ENCODE measurements at places on chromosomes 12 and 14.
A peak's percentile ranks its signal among the peaks of the same experiment; 100 is the strongest.

- no peak for DNase-seq
Measured at GRCh38 chr14:90132821-90133570, 71.2 kb downstream of the KCNK13 start.

- DNase-seq, result peak; percentile 26
Measured at GRCh38 chr14:85528080-85528896, 1.7 kb upstream of the FLRT2 start.

DNA sequence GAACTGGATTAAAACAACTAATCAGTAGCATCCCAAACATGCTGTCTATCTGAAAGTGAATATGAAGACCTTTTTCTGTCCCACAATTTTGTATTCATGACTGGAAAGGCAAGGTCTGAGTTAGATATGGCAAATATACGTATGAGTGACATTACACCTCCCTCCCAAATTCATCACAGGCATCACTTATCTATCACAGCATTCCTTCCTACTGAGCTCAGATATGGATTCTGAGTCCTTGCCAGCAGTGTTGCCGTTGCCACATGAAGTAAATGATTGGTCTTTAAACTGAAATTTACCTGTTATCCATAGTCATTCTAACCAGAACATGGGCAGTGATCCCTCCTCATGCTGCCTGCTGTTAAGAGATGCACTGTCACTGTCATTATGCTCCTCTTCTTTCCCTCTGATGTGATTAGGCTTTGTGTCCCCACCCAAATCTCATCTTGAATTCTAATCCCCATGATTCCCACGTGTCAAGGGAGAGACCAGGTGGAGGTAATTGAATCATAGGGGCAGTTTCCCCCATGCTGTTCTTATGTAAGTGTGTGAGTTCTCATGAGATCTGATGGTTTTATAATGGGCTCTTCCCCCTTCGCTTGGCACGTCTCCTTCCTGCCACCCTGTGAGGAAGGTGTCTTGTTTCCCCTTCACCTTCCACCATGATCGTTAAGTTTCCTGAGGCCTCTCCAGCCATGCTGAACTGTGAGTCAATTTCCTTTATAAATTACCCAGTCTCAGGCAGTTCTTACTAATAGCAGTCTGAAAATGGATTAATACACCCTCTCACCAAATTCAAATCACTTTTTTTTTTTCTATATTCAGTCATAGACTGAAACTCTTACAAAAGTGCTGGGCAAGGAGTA lies 288.4 kb downstream of the NUAK1 start:
- DNase-seq, result no peak

DNA sequence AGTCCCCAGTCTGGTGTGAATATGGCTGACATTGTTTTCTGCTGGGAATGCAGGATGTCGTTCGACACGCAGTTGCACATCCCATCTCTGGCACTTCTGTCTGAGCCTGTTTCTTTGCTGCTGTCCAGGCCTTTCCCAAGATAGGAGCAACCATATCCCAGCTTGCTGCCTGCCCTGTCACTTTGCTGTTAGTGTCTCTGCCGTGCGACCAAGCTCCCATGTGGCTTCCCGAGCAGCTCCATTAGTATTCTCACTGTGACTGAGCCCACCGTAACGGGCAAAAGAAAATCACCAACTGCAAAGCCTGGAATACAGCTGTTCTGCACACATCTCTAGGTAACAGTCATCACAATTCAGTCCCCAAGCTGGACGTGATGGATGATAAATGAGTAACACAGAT lies 66.0 kb upstream of the CPSF6 start:
- peak; percentile 22 for DNase-seq

GRCh38 chr12:75483431-75483830 lies 2.9 kb downstream of the GLIPR1 start:
- no peak for DNase-seq

GRCh38 chr14:33634631-33635030 lies 316.2 kb downstream of the EGLN3 start:
- no peak for DNase-seq

DNA sequence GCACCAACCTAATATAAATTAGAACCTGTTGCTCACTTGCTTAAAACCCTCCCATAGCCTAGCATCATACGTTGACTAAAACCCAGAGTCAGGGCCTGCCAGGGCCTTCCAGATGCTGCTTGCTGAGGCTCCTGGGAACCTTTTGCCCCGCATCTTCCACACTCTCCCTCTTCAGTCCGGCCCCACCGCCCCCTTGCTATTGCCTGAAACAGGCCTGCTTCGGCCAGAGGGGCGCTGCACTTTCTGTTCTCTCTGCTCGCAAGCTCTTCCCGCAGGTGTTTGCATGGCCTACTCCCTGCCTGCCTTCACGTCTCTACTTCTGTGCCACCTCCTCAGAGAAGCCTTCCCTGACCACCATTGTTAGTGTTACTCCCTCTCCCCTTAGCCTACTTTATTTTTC lies 13.7 kb upstream of the TCTN2 start:
- DNase-seq, result no peak

GRCh38 chr12:9273276-9273675 lies 65.1 kb upstream of the PZP start:
- DNase-seq, result no peak

- DNase-seq, result peak; percentile 34
Measured at GRCh38 chr12:54439521-54440255, 20.6 kb upstream of the ITGA5 start.

DNA sequence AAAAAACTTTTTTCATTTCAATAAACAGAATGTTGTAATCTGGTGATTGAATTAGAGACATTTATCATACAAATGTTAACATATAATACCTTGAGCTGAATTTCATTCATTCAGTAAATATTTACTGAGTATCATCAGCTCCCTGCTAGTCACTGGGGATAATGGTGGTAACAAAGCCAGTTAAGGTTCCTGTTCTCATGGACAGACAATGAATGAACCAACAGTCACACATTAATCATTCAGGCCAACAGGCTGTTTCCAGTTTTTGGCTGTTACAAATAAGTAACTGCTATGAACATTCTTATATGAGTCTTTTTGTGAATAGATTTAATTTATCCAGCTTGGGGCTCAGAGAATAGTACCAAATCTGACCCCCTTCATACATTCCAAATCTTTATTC lies 13.5 kb downstream of the EXD2 start:
- DNase-seq, result no peak

GRCh38 chr12:105083031-105083430 lies 1.2 kb downstream of the ALDH1L2 start:
- DNase-seq, result no peak

DNA sequence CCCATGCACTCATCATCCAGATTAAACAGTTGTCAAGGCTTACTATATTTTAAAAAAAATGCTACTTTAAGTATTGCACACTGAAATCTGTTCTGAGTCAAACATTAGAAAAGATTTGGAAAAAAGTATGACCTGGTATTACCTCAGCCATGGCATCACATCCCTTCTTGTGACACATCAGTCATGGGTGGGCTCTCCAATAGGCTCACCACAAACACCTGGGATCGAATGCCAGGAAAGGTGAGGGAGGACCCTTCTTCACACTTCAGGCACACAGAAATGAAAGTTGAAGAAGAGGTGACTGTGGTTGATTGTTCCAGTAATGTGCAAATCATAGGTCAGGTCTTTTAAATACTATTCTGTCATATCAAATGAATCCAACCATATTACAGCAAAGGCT lies 36.6 kb upstream of the GZMB start:
- DNase-seq, result no peak

DNA sequence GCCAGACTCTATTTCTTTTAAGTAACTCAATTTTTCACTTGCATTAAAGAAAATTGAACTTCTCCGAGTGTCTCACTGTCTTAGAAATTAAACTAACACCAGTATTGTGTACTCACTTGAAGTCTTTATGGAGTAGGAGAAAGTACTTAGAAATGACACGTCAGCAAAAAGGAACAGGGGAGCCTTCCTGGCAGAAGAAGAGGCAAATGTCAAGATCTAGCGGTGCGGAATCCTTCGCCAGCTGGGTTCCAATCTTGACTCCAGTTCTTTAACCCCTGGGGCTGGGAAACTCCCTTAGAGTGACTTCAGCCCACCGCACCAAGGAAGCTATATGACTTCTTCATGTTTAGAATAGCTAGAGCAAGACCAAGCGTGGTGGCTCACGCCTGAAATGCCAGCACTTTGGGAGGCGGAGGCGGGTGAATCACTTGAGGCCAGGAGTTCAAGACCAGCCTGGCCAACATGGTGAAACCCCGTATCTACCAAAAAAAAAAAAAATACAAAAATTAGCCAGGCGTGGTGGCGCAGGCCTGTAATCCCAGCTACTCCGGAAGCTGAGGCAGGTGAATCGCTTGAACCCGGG lies 34.4 kb downstream of the WBP11 start:
- DNase-seq, result no peak

DNA sequence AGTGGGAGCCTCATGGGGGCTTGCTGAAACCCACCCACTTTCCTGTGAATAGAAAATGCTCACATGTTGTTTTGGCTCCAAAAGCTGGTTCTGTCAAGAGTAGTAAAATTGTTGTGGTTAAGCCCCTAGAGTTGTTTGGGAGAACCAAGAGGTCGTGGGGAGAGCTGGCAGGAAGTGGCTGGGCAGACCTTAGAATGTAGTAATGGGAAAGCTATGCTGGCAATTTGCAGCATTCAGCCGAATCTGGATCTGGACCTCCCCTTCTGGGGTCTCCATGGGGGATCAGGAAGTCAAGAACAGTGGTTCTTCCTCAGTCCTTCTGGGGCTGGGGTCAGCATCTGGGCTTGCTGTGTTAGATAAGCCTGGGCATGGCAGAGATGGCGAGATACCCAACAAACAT lies 150.6 kb upstream of the TBX3 start:
- no peak for DNase-seq

- peak; percentile 28 for DNase-seq
Measured at GRCh38 chr12:53593707-53594106, 32.5 kb downstream of the ATF7 start.

GRCh38 chr12:104671409-104672095 lies 214.8 kb downstream of the CHST11 start:
- peak; percentile 45 for DNase-seq

DNA sequence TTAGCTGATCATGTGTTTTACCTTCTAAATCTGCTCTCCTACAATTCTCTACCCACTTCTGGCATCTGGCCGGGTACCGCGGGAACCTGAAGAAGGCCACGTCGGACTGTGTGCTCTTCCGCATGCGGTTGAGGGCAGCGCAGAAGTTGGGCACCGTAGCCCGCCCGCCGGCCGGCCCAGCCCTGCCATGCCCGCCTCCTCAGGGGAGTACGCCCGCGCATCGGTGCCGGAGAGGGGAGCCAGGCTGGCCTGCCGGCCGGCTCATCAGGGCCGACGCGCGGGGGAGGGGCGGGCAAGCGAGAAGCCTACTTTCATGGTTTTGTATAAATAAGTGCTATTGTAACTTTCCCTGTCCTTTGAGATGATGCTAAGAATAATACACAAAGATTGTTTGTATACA lies 19.9 kb upstream of the ADAMTS20 start:
- DNase-seq, result no peak

- no peak for DNase-seq
Measured at GRCh38 chr14:51933191-51933590, 56.2 kb upstream of the RTRAF start.

- DNase-seq, result no peak
Measured at GRCh38 chr12:91874086-91874865, 271.4 kb downstream of the BTG1 start.

DNA sequence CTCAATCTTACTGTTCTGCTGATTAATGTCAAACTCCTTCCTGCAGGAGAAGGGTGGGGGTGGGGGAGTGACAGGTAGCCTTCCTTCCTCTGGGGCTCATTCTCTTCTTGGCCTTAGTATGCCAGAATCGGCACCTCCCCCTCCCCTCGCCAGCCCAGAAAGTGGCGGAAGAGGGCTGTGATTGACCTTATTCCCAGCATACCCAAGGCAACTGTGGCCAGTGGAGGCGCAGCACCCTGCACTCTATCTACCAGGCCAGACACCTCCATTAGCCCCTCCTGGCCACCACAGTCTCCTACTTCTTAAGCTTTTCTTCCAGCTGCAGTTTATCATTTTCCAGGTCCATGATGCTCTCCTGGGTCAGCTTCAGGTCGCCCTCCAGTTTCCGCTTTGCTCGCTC lies 15.5 kb downstream of the MYH6 start:
- DNase-seq, result no peak

- DNase-seq, result no peak
Measured at GRCh38 chr14:69183735-69184134, 7.6 kb upstream of the EXD2 start.

DNA sequence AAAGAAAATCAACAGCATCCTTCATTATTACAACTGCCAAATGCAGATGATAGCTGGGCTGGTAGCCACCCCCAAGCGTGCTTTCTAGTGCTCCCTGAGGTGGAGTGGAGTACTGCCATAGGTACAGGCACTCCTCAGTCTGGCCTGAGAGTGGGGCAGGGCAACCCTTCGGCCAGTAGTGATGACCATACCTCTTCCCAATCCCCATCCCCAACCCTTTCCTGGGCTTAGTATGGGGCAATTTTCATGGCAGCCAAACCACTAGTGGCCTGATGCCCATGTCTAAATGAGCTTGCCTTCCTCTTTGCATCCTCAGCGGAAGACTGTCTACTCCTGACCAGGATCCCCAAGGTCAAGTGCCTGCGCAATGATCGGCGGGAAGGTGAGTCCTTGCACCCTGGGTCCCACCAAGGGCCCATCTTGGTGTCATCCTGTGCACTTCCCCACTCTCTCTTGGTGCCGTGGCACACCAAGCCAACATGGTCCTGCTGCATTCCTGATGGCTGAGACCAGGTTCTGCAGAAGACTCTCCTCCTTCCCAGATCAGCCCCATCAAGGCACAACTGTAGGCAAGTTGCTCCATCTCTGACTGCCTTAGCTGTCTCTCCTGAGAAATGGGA lies 65.8 kb downstream of the GALNT16 start:
- DNase-seq, result no peak

- DNase-seq, result no peak
Measured at GRCh38 chr12:92133795-92134637, 11.6 kb downstream of the BTG1 start.

DNA sequence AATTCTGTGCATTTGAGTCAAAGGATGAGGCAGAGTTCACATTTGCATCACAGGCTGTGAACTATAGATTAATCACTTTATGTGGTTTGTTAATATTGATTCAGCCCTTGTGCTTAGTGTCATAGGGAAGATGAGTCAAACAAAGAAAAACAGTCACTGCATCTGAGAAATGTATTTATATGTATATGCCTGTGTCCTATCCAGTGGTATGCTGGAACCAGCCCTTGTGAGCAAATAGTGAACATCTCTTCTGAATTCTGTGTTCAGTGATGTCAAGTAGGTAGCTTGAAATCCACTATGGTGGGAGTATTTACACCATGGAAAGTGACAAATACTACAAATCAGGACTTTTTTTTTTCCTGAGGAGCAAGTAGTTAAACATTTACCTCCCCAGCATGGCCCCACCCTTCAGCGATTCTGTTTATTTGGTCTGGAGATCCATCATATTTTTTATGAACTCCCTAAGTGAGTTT lies 128.5 kb downstream of the HMGA2 start:
- no peak for DNase-seq

GRCh38 chr12:49293056-49293956 lies 1.6 kb upstream of the PRPH start:
- no peak for DNase-seq

DNA sequence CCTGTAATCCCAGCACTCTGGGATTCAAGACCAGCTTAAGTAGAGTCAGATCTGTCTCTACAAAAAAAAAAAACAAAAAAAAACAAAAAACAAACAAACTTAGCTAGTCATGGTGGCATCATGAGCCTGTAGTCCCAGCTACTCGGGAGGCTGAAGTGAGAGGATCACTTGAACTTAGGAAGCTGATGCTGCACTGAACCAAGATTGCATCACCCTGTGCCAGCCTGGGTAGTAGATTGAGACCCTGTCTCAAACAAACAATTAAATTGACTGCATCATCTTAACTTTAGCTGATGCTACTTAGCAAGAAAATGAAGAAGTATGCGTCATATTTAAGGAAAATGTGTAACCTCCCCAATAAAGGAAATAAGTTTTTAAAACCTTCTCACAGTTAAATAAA lies 136.6 kb upstream of the ATXN7L3B start:
- DNase-seq, result no peak

GRCh38 chr12:102879144-102879763 lies 37.8 kb downstream of the PAH start:
- peak; percentile 66 for DNase-seq
